ENCODE measurements at places on chromosomes 13 and 19. TPM values are rescaled to one million over a fixed set of nuclear protein-coding genes. Genes with fewer than 3 reads are reported as not detected.

Gene CEACAM16
- under 0.01 TPM for total RNA-seq

Gene FGF22
- total RNA-seq: not detected

GRCh38 chr13:109941221-109941620 is 154.8 kb upstream of the IRS2 start:
- DNase-seq: no peak

GRCh38 chr13:50809133-50810090 is 34.1 kb downstream of the DLEU7 start:
- DNase-seq: peak; percentile 12

DNA sequence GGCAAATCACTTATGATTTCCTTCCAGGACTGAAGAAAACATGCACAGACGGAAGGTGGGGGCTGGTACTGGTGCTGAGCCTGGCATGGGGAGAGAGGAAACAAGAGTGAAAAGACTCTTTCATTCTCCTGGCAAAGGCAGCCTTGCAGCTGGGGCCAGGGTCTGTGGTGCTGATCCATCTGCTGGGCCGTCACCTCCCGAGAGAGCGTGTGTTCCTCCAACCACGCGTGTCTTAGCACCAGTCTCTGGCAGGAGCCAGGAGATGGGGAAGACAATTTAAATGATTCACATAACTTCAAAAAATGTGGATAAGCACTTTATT is 23.9 kb upstream of the SPART start:
- DNase-seq: no peak

DNA sequence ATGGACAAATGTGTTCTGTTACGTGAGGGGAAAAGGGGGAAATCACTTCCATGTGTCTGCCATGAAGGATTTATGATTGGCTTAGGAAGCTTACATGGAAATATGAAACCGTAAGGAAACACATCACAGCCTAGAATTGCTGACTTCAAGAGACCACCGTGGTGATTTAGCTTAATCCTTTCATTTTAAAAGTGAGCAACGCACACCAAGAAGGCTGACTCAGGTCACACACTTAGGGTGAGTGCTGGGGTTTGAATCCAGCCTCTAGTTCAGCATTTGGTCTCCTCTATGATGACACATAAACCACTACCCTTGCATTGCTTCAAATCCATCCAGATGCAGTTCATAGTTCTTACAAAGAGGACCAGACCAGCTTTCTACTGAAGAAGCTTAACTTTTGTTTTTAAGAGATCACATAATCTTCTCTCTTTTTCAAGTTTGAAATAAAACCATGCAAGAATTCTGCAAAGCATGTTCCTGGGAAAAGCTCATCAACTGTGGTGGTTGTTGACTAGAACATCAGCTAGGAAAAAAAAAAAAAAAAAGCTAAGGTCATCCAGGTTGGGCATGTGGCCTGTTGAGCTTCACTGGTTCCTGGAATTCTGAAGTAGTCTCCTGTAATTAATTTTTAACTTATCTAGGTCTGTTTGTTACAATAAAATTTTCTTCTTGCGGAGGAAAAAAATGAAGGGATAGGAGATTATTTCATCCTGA is 60.2 kb upstream of the KL start:
- DNase-seq: no peak

DNA sequence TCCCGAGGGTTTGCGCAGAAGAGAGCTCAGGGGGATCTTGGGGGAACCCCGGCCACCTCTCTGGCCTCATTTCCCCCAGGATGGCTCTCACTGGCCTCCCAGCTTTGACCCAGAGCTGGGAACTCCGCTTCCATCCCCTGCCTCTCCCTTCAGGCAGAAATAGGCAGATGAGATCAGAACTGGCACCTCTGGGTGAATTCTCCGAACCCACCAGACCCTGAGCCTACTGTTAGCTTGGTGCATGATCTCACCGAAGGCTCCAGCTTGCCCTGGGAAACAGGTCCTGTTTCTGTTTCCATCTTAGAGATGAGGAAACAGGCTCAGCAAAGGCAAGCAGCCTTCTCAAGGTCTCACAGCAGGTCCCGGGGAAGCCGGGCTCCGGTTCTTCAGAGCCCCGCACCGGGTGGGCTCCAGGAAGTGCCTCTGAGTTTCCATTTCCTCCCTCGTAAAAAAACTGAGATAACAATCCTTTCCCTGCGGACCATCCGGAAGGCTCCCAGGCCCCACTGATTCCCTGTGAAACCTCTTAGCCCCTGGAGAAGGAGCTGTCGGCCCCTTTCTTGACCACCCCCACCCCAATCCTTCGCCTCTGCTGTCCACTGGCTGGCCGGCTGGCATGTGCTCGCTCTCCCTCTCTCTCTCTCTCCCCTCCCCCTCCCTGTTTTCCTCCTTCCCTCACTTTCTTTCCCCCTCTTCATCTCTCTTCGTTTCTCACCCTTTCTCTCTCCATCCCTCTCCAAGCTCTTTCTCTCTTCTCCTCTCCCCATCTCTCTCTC is 2.1 kb downstream of the NECTIN2 start:
- peak; percentile 75 for DNase-seq

DNA sequence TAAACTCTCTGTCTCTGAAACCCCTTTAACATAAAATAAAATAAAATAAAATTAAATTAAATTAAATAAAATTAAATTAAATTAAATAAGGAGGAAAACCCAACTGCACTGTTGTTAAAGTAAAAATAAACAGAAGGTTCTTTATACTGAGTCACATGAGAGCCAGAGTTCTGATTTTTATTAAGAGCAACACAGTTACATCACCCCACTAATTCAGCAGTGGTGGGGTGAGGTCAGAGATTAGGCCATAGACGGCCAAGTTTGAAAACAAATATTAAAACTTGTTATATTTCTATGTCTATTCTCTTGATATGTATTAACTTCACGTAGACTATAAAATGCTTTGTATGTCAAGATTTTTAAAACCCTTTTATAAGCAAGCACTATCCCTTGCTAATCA is 59.5 kb downstream of the MYCBP2 start:
- DNase-seq: peak; percentile 29

DNA sequence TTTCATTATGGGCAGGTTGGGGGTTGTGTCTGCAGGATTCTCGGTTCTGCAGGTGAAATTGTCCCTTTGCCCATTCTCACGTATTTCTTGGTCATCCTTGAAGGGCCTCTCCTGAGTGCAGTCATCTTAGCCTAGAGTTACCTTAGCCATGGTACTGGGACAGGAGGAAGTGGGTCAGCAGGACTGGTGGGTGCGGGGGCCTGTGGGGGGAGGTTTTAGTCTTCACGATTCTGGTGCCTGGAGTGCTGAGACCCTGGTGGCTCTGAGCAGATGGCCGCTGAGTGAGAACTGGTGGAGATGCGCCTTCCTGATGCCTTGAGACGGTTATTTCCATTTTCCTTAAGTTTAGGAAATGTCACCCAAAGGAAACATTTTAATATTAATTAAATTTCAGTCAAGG is 11.8 kb downstream of the COL4A2 start:
- no peak for DNase-seq

DNA sequence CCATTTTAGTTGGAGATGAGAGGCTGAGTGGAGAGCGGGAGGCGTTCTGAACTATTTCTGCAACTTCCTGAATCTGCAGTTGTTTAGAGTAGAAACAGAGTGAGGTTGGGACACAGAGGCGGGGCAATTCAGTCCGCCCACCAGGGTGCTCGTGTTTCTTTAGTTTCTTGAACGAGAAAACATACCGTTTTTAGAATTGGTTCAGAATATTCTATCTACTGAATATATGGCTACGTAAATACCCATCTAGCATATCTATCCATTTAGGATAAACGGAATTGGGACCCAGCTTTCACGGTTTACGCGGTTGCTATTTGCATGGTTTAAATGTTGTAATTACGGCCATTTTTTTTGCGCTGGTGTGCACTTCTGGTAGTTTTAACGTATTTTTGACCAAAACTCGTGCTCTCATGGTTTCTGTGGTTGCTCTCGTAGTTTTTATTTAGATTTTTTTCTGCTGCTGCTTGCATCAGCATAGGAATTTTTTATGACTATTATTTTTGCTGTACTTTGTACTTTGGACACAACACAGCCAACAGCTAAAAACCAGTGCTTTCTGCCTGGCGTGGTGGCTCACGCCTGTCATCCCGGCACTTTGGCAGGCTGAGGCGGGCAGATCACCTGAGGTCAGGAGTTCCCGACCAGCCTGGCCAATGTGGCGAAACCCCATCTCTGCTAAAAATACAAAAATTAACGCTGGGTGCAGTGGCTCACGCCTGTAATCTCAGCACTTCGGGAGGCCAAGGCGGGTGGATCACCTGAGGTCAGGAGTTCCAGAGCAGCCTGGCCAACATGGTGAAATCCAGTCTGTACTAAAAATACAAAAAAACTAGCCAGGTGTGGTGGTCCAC is 32.7 kb downstream of the TIMM13 start:
- no peak for DNase-seq

DNA sequence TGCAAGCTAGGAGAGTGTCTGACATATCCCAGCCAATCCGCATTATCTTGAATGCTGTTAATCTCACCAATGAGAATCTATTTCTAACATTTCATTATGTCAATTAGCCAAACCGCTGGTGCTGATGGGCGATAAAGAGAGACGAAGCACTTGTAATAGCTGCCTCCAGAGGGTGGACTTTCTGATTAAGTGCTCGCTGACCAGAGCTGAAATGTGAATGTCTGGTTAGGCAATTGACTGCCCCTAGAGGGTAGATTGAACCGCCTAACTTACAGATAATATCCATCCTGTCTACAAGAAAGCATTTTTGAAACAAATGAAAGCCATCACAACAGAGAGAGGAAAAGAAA is 552 bp upstream of the GRWD1 start:
- peak; percentile 94 for DNase-seq

- no peak for DNase-seq
Observed at GRCh38 chr19:840519-841206, at the start of gene PRTN3. Gene PRTN3, plus strand, starts transcription at chr19:840999. Its CDS starts 10 bp downstream, at chr19:841009.

DNA sequence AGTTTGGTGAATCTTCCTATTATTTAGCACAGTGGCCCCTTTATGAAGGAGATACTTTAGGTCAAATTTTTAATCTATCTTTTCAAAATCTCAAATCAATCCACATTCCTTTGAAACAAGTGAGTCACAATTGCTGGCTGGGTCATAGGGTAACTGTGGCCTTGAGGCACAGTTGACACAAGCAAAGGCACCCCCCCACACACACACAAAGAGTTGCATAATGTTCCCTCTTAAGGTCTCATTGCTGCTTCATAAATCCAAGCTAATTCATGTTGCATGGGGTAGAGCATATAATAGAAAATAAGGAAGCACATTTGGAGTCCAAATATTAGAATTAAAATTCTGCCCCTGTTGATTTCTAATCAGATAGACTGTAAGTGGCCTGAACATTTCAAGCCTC is 171.5 kb downstream of the DLEU7 start:
- DNase-seq: peak; percentile 22

DNA sequence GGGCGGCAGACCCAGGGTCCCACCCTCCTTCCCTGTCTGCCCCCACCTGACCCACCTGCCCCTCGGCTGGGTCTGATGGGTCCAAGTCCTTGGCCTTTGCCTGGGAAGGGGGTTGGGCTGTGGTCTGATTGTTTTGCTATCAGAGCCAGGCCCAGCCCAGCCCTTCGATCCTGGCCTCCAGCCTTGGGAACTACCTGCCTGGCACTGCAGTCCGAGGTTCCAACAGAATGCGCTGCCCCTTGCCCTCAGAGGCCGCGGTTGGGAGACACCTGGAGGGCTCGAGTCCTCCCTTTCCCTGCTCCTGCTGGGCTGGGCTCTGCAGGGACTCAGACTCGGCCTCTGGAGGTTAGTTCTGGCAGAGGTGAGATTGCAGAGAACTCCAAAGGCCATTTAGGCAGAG is 1.6 kb downstream of the CCL25 start:
- no peak for DNase-seq

- DNase-seq: peak; percentile 83
Observed at GRCh38 chr19:1266129-1266915, 2.8 kb upstream of the CIRBP start.

- peak; percentile 51 for DNase-seq
Observed at GRCh38 chr13:110518571-110518970, 43.0 kb downstream of the RAB20 start.
